Fibroblast of the aortic adventitia (primary cell): ENCODE measurements at places on chromosomes 13 and 19.
A peak's percentile ranks its signal among the peaks of the same experiment; 100 is the strongest.

- DNase-seq, result no peak
Measured at GRCh38 chr19:8332976-8333766, 9.9 kb downstream of the KANK3 start.

- DNase-seq, result peak; percentile 58
Measured at GRCh38 chr13:35712907-35713761, 236.6 kb upstream of the MAB21L1 start.

- DNase-seq, result peak; percentile 57
Measured at GRCh38 chr13:29676535-29676934, 81.0 kb upstream of the SLC7A1 start.

DNA sequence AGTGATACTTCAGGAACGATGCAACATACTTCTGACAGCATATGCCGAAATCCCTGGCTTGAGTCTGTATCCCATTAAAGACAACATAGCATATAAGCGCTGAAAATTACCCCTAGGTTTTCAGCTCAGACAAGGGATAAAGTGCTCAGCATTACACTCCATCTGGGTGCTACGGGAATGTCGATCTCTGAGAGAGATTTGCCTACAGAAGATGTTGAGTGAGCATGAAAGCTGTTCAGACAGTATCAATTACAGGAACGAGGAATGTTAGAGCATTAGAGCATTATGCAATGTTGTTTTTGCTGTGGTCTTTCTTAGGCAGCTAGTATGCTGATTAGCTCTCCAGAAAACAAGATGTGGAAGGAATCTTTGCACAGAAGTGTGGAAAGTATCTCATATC, 484.5 kb downstream of the LIG4 start:
- DNase-seq, result no peak

DNA sequence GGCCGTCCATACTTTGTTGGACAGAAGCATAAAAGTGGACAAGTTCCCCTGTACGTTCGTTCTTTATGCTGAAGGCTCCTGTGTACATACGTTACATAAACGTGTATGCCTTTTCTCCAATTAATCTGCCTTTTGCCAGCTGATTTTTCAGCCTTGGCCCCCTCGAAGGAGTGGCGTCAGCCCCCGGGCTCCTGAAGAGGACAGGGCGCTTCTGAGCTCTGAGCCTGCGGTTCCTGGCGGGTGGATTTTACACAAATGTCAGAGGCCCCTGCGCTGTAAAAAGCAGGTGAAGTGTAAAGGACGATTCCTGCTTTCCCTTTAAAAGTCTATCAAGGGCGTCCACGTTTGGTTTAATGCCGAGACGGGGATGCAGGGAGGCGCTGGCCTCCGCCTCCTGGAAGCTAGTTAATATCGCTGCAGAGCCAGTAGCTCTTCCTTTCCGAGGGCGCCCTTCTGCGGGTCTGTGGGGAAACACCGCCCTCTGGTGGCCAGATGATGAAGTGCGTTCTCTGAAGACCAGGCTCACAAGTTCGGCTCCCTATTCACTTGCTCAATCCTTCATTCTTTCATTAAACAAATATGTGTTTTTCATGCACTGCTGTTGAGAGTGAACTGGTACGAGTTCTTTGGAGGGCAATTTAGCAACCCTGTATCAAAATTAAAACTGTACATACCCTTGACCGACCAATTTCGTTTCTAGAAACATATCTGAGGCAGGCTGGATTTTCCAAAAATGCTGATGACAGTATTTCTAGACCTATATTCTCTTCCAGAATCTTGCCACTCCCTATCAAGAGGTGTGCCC, 62.0 kb downstream of the GPR12 start:
- peak; percentile 91 for DNase-seq

- DNase-seq, result no peak
Measured at GRCh38 chr19:35458731-35459391, 10.8 kb downstream of the FFAR2 start.

DNA sequence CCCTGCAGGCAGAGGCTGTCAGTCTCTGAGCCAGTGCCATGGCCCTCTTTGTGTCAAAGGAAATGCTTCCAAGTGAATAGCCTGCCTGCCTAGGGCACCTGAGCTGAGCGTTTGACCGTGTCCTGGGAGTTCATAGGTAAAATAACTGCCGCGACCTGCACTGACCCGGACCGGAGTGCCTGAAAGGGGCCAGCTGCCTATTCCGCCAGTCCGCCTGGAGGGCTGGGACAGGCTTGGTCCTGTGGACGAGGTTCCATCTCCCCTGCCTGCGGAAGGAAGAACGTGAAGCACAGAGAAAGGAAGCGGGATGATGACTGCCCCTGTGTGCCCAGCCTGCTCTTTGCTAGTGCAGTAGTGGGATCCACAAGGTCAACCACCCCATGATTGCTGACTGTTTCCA, 17.5 kb upstream of the ZNF492 start:
- no peak for DNase-seq

GRCh38 chr13:57568865-57569264, 62.7 kb upstream of the PCDH17 start:
- no peak for DNase-seq

DNA sequence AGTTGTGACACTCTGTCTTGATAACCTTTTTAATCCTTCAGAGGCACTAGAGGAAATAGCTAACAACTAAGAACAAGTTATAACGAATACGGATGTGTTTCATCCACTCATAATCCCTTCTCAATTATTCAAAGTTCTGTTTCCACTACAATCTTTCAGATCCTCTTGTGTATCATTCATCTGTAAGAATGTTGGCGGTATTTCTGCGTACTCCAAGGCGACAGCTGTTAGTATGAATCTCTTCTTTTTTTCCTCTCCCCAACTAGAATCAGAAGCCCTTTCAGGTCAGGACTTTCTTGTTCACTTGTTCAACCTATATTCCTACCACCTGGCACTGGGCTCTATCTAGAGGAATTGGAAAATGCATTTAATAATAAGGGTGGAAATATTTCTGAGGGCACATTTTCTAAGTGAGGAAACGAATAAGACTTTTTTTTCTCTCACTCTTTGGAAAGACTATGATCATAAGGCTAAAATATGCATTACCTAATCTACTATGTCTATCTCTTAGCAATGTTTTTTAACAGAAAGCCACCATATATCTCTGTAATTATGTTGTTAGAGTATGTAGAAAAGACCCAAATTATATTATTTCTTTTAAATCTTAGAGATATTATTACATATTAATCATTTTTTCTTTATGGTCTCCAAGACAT, 492.9 kb downstream of the PCDH20 start:
- no peak for DNase-seq

- DNase-seq, result no peak
Measured at GRCh38 chr19:4260613-4261191, 13.8 kb downstream of the YJU2 start.

- DNase-seq, result no peak
Measured at GRCh38 chr19:39347332-39348164, 5.3 kb downstream of the SAMD4B start.

- DNase-seq, result no peak
Measured at GRCh38 chr13:19680751-19681150, 47.3 kb downstream of the MPHOSPH8 start.

DNA sequence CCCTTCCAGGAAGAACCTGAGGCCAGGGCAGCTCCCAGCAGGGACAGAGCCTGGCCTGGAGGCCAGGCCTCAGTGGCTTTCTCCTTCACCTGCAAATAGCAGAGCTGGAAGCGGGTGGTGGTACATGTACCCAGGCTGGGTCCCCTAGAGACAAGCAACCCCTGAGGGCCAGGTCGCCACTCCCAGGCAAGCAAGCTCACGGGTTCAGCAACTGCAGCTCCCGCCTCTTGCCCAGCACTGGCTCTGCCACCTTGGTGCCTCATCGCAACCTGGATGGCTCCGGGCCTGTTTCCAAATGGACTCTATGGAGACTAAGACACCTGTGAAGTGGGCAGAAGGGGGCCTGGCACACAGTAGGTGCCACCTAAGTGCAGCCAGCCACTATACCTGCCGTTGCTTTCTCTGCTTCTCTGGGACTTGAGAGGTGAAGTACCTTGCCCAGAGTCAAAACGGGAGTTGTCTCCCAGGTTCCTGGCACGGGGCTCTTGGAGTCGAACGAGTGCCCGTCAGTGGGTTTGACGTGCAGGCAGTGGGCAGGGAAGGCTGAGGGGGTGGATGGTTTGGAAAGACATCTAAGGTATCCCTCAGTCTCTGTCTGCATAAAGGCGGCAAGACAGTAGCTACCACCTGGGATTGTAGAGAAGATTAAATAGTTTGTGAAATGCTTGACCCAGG, 2.4 kb upstream of the PLPP2 start:
- no peak for DNase-seq

- no peak for DNase-seq
Measured at GRCh38 chr19:20244356-20244755, 77.3 kb downstream of the ZNF486 start.

- DNase-seq, result peak; percentile 50
Measured at GRCh38 chr19:49136771-49137171, 17.4 kb downstream of the PPFIA3 start.

DNA sequence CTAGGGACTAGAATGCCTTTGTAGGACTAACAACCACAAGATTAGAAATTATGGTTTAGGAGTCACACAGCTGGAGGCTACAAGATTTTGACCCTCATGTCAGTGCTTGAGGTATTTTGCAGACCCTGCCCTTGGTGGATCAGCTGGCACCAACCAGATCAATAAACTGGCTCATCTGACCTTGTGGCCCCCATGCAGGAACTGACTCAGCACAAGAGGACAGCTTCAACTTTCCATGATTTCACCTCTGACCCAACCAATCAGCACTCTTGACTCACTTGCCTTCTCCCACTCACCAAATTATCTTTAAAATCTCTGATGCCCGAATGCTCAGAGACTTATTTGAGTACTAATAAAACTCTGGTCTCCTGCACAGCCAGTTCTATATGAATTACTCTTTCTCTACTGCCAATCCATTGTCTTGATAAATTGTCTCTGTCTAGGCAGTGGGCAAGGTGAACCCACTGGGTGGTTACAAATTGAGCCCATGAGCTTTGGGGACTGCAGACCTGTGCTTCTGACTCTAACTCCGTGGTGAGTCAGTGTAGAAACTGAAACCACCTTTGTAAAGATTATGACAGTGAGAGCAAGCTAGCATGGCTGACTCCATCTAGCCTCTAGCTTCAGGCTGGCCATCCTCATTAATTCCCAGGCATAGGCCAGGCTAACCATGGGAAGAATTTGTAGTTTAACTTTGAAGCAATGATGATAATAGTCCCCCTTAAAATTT, 33.9 kb upstream of the CEACAM8 start:
- DNase-seq, result no peak

- DNase-seq, result peak; percentile 70
Measured at GRCh38 chr13:26476111-26476781, 81.2 kb upstream of the WASF3 start.

DNA sequence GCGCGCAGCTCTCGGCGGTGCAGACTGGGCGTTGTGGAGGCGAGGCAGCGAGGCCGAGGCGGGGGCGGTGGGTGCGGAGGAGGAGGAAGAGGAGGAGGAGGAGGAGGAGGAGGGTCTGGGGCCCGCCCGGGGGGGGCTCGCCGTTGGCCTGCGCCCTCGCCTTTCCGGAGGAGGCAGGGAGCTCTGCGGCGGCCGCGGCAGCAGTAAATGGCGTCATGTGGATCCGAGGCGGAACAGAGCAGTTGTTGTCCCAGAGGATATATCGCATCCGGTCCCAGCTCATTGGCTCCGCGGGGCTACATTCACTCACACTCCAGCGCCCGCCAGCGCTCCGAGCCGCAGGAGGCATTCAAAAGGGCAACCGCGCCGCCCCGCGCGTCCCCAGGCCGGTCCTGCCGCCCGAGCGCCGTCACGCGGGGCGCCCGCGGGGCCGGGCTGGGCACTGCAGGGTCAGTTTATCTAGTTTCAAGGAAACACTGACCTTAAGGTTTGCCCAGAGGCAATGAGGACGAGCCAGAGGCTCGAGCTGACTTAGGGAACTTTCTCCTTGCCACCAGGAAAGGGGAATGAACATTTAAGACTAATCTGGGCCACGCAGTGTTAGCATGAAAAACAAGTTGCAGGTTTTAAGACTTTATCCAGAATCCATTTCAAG, at the start of gene SPRY2:
Gene SPRY2, minus strand, starts transcription at position 26 of the 655 bp plus-strand sequence. CDS start 3,421 bp downstream, outside the sequence.
- peak; percentile 96 for DNase-seq

DNA sequence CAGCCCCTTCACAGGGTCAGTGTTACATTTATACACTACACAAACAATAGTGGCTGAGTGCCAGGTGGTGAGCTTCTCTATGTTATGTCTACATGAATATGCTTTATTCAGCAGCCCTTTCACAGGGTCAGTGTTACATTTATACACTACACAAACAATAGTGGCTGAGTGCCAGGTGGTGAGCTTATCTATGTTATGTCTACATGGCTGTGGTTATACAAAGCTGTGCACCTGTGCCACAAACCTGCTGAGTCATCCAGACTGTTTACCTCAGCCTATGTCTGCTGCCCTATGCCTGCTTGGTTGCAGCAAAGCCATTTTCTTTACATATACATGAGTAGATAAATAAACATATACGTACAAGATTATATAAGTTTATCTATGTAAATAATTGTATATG, 76.5 kb downstream of the ZNF726 start:
- peak; percentile 4 for DNase-seq

GRCh38 chr13:77300176-77301037, 26.5 kb downstream of the MYCBP2 start:
- peak; percentile 77 for DNase-seq

DNA sequence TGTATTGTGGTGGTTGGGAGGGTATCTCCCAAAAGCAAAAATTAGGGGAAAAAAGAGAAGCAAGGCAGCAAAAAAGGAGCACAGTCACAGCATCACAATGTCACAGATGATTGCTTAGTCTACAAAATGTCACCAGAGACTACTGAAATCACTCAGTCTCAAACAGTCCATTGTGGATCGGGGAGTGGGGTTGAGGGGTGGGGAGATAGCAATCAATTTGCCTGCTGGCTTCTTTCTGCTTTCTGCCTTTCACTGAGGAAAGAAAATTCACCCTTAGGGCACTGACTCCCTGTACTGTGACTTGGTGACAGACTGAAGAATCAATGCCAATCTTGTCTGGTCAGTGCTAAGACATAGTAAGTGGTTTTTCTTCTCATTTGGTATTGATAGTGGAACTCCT, 2127.1 kb upstream of the PCDH20 start:
- DNase-seq, result no peak

GRCh38 chr13:39496506-39496905, 106.5 kb downstream of the LHFPL6 start:
- no peak for DNase-seq

DNA sequence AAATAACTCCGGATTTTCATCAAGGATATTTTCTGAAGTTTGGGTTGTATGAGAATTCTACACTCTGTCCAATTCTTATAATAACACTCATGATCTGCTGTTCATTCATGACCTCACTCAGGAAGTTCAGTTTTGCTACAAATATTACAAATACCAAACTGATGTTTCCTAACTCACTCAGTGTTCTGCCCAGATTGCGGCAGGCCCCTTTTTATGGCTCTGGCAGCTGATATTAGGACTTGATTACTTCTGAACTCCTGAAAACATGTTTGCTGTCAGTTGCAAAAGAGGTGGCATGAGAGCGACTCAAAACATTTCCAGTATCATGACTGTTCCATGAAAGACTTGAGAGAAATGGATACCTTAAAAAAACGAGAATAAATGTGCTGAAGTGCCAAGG, 188.0 kb downstream of the RGCC start:
- DNase-seq, result peak; percentile 88
